Testis (tissue), 5 donors: ENCODE measurements at places on chromosomes 3 and 15. TPM values are rescaled to one million over a fixed set of nuclear protein-coding genes. Genes with fewer than 3 reads are reported as not detected.

DNA sequence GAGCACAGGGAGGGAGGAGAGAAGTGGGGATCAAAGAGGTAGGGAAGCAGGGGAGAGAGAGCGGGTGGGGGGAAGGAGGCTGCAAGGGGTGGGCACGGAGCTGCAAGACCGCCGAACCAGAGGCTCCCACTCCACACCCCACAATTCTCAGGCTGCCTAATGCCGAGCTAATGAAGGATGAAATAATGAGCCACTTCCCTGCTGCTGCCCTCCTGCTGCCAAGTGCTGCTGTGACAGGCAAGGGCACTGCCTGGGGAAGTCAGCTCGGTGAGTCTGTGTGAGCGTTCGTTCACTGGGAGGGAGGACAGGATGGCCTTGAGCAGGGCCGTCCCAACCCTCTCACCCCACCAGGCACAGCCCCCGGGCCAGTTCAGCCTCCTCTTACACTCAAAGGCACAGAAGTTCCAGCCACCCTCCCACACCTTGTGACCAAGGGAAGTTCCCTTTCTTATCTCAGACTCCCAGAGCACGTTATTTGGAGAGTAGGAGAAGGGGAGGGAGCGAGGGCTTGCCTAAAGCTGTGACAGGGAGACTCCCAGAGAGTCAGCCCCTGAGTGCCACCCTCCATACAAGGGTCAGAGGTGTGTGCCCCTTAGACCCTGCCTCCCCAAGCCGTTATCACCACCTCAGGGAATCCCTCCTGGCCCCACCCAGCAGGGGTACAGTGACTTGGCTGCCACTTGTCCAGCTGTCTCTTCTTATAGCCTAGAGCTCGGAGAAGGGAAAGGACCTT lies 12.4 kb downstream of the GLYCTK start:
- H3K36me3 ChIP-seq = no peaks in the 10 kb centered on the region
- peaks cover 39% of the 10 kb centered on the region for H3K4me1 ChIP-seq
- no peak overlapping the region for H3K4me3 ChIP-seq
- peak; percentile 96 for DNase-seq
- no peaks in the 10 kb centered on the region for H3K27me3 ChIP-seq

The CCDC50 gene
- 69.9 TPM for total RNA-seq

DNA sequence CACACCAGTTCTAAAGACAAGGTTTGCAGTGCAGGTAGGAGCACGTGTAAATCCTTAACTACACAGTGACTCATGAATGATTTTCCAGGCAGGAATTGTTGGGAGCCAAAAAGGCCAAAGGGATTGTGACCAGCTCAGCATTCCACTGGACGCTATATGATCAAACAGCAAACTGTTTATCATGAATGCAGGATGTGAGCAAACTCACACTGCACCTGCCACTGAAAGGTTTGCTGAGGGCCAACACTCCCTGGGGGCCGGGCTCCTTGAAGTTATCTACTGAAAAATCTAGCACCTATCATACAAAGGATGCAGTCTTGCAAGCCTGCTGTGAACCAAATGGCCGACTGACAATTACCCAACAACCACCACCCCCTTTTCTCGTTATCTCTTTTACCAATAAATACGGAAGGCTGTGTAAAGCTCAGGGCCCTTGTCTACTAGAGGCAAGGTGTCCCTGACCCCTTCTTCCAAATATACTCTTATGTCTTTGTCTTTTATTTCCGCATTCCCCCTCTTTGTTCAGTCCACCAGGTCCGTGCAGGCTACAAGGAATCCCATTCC lies 11.5 kb upstream of the DNASE1L3 start:
- H3K27ac ChIP-seq = no peak overlapping the region

DNA sequence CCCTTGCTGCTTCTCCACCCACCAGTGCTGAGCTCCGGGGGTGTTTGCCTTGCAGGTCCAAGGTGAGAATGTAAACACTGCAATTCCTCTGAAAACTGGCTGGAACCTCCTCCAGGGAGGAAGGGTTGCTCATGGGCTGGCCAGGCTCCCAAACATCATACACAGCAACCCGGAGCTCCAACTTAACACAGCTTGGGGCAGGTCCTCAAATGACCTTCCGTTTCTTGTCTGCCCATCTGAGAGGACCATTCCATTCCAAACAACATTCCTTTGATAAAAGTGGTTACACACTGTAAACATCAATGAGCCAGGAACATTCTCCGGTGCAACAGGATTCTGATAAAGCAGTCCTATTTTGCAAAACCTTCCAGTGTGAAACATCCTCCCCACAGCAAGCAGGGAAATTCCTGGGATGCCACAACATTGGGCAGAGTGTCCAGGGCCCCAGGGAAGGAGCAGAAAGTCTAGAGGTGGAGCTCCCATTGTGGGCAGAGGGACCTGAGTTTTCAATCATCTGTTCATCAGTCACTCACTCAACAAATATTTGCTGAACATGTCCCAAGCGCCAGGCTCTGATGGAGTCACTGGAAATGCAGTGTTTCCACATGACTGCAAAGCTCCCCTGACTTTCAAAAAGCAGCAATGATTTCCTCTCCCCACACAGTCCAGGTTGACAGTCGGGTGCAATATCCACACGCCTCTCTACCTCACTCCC lies 7.3 kb upstream of the HEG1 start:
- H3K27me3 ChIP-seq = no peaks in the 10 kb centered on the region
- H3K27ac ChIP-seq = no peak overlapping the region
- no peak overlapping the region for H3K4me3 ChIP-seq
- H3K36me3 ChIP-seq = no peaks in the 10 kb centered on the region

DNA sequence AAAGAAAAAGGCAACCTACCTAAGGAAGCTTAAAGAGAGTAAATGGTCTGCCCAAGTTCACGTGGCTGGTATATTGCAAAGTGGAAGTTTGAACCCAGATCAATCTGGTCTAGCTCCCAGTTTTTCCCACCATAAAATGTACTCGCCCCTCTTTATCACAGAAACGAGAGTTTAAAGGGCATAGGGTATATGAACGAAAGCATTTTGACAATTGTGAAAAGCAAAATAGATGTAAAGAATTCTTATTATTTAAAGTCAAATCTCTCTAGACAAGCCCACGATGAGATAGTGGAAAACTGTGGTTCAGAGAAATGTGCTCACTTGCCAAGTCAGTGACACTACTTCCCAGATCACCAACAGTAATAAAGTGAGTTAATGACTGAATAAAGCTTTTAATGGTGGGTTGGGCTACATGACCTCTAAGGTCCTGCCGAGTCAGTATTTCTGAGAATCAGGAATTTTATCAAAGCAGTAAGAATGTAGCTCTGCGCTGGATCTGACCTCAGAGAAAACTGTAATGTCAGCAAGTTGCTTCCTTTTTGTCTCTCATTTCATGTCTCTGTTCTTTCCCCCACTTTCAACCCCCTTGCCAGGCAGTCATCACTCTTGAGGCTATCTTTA lies 23.3 kb upstream of the NEO1 start:
- no peak overlapping the region for H3K4me3 ChIP-seq
- no peaks in the 10 kb centered on the region for H3K36me3 ChIP-seq
- DNase-seq = no peak
- no peaks in the 10 kb centered on the region for H3K27me3 ChIP-seq

DNA sequence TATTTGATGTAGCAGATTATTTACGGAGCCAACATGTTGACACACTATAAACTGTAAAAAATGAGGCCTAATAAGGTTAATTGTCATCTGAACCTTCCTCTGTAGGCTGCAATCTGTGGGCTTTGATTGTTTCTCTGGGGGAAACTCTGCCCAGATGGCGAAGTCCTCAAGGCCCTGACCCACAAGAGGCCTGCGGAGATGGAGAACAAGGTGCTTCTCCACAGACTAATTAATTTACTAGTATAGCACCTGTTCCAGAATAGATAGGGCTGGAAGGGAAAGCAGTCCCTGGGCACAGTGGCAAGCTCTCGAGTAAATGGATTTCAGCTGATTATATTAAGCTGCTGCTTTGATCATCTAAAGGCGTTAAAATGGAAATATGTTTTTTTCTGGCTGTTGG lies 338.8 kb upstream of the DNAJC19 start:
- H3K4me3 ChIP-seq = no peak overlapping the region
- no peaks in the 10 kb centered on the region for H3K4me1 ChIP-seq
- no peak overlapping the region for H3K27ac ChIP-seq
- no peaks in the 10 kb centered on the region for H3K36me3 ChIP-seq
- H3K27me3 ChIP-seq = no peaks in the 10 kb centered on the region

DNA sequence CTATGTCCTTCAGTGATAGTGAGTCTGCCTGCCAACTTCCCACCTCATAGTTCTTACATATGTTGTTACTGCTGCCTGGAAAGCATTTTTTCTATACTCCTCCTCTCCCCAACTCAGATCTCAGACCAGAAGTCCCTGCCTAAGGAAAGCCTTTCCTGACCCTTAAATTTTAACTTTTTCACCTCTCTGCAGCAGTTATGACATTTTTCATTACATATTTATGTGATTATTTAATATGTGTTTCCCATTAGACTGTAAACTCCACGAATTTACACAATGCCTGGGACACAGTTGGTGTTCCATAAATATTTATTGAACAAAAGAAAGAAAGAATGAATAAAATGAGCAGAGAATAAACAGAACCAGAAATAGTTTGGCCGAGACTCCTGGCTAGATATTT lies 125.5 kb downstream of the MITF start:
- no peak for DNase-seq
- no peaks in the 10 kb centered on the region for H3K27me3 ChIP-seq

The FBXO40 gene
- 0.68 TPM for total RNA-seq

DNA sequence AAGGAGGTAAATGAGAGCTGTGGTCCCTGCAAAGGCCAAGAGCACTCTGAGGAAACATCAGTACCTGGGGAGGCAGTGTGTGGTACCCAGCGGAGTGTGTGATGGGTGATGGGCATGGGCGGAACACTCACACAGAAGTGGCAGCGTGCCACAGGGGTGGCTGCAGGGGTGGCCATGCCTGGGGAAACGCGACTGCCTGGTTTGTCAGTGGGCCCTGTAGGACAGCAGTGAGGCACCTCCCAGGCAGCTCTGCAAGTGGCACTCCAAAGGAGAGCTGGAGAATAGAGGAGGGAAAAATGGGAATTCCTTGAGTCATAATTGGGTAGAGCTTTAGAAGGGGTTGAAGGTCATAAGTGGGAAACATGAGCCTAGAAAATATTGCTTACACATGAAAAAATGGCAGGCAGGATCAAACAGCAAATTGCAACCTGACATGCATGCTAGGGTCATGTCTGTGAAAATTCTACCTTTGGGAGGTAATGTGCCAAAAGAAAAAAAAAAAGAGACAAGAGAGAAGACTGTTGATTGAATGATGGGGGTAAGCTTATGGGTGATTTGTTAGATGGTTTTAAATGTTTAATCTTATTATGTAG lies 138.4 kb downstream of the RPLP1 start:
- H3K4me1 ChIP-seq = peaks cover 30% of the 10 kb centered on the region
- no peak overlapping the region for H3K27ac ChIP-seq
- DNase-seq = no peak
- no peak overlapping the region for H3K4me3 ChIP-seq
- H3K27me3 ChIP-seq = no peaks in the 10 kb centered on the region

- no peaks in the 10 kb centered on the region for H3K36me3 ChIP-seq
- no peak for DNase-seq
- no peaks in the 10 kb centered on the region for H3K4me1 ChIP-seq
These were observed 171.1 kb upstream of the TTC14 start for GRCh38 chr3:180430896-180431295.

DNA sequence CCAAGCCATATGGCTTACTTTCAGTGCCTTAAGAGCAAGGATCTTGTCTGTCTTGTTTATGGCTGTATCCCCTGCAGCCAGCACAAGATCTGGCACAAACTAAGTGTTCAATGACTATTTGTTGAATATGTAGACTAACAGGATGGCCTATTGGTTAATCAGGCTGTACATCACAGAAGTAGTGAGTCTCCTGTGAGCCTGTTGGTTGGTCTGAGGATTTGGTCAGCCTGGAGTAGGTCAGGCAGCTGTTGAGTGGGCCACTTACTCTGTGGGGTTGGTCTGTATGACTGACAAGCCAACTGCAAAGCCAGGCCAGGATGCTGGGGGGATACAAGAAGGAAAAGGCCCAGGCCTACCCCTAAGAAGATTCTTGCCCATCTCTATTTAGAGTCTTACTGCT lies 33.4 kb upstream of the CILP start:
- no peaks in the 10 kb centered on the region for H3K36me3 ChIP-seq
- H3K4me3 ChIP-seq = no peak overlapping the region

The CERS3 gene
- total RNA-seq = 17.8 TPM

DNA sequence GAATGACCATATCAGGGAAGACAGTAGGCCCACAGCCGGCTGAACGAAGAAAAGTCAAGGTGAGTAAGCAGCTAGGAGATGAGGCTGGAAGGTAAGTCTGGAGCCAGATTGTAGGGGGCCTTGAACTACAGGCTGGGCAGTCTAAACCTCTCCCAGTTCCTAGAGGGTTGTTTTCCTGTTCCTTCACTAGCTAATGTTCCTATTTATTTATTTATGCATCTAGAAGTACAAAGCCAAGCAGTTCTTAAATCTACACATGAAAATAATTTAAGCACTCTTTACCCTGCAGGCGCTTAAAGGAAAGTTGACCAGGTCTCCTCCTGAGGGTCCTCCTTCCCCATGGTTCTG lies 3.7 kb downstream of the ACAA1 start:
- no peaks in the 10 kb centered on the region for H3K36me3 ChIP-seq
- H3K27me3 ChIP-seq = no peaks in the 10 kb centered on the region
- no peak for DNase-seq
- no peak overlapping the region for H3K27ac ChIP-seq
- H3K4me3 ChIP-seq = no peak overlapping the region
- peaks cover 17% of the 10 kb centered on the region for H3K4me1 ChIP-seq

The LRRC34 gene
- 9.7 TPM for total RNA-seq

- no peak overlapping the region for H3K4me3 ChIP-seq
- no peak overlapping the region for H3K27ac ChIP-seq
- H3K4me1 ChIP-seq = no peaks in the 10 kb centered on the region
- DNase-seq = no peak
These were observed 710.1 kb downstream of the SQOR start for GRCh38 chr15:46344915-46345314.

DNA sequence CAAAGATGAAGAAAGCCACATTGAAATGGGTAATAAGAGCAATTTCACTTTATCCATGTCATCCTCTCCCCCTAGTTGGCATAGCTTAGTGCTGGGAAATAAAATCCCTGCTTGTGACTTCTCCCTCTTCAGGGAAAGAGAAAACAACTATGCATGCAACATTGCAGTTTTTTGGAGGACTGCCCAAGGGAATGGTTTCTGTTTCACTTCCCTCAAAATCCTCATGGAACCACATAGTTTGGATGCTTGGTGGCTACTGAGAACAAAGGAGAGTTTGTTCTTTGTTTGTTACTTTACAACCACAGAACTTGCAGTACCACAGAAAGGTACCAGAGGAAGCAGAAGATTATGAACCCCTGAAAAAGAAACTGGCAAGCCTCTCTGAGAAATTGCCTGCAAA lies 384.6 kb upstream of the RORA start:
- no peak for DNase-seq
- H3K27ac ChIP-seq = no peak overlapping the region
- no peaks in the 10 kb centered on the region for H3K4me1 ChIP-seq
- H3K4me3 ChIP-seq = no peak overlapping the region
- no peaks in the 10 kb centered on the region for H3K27me3 ChIP-seq

The CHRD gene
- 4.3 TPM for total RNA-seq

The SNAP23 gene
- 99.4 TPM for total RNA-seq

The CFAP91 gene
- 47.6 TPM for total RNA-seq
